Esophagus squamous epithelium (tissue), 5 donors: ENCODE measurements at places on chromosomes 11 and 22.

GRCh38 chr11:120746836-120747609 lies 235.5 kb downstream of the GRIK4 start:
- DNase-seq = no peak

- DNase-seq = no peak
Observed at GRCh38 chr11:66843776-66844495, 695 bp downstream of the RCE1 start.

- DNase-seq = no peak
Observed at GRCh38 chr22:22865311-22866072, 22.1 kb upstream of the IGLL5 start.

- DNase-seq = no peak
Observed at GRCh38 chr11:119626871-119627270, 102.1 kb downstream of the NECTIN1 start.

DNA sequence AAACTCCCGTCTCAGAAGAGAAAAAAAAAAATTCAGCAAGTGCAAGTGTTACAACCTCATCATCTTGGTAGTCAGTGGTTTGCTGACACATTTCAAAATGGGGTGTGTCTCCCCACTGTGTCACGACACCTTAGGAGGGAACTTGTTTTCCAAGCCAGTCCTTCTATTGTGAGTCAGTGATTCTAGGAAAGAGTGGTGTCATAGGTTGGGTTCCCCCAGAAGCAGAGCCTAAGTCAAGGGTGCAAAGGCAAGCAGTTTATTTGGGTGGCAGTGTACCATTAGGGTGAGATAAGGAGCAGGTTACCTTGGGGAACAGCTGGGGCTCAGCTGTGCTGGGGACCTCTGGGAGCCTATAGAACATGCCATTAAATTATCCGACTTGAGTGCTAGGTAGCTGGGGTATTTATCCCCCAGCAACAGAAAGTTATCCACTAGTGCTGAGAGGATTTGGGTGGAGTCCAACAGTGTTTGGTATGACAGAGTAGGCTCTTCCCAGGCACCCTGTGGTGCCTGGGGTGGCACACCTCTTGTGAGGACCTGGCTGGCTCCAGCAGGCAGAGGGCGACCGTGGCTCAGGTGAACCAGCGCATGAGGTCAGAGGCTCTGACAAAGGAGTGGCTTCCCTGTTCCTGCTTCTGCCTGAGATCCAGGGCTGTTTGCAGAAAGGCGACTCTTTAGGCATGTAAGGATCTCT lies 41.7 kb downstream of the KIAA1671 start:
- no peak for DNase-seq

DNA sequence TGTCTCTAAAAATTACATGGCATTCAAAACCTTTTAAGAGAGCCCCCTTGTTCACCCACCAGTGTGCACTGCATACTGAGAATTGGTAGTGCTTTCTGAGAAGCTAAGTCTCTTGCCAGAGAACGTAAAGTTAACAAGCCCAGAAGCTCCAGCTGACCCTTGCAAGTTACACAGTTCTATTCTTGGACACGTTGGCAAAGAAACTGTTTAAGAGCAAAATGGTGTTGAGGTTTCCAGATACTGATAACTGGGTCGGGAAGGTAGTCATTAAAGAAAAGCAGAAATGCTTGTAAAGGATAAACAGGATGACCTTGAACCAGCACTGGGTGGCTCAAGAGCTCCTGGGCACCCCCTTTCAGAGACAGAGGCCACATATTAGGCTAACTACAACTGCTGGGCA lies 284.8 kb downstream of the CADM1 start:
- DNase-seq = no peak

GRCh38 chr11:22449441-22449840 lies 111.3 kb downstream of the SLC17A6 start:
- no peak for DNase-seq

DNA sequence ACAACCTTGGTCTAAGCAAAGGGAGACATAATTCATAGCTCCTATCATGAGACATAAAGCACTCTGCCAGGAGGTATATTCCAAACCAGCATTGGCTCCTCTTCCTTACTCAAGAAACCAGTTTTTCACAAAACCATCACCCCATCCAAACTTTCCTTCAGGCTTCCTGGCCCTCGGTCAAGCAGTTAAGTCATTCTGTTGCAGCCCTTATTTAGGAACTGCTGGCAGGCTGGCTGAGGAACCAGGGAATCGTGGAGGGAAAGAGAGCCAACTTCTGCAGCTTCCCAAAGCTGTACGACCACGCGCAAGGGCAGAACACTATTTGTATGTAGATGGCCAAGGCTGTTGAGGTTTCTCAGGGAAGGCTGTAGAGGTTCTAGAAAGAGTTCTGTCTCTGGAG lies 680 bp downstream of the IFT46 start:
- DNase-seq = no peak

DNA sequence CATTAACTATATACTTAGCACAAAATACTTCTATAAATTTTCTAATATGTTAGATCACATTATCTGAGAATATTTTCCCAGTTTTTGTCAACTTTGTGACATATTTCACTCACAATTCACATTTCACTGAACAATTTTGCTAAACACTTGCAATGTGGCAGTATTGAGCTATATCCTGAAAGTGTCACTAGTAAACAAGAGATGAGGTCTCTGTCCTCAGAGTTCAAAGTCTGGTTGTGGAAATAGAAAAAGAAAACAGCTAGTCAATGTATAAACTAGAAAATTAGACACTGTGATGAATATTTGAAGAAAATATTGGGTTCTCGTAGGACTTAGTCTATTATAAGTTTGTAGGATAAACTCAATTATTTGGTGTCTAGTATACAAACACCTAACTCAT lies 87.4 kb upstream of the CHORDC1 start:
- DNase-seq = no peak

- no peak for DNase-seq
Observed at GRCh38 chr11:7690648-7691047, 15.6 kb downstream of the OVCH2 start.

DNA sequence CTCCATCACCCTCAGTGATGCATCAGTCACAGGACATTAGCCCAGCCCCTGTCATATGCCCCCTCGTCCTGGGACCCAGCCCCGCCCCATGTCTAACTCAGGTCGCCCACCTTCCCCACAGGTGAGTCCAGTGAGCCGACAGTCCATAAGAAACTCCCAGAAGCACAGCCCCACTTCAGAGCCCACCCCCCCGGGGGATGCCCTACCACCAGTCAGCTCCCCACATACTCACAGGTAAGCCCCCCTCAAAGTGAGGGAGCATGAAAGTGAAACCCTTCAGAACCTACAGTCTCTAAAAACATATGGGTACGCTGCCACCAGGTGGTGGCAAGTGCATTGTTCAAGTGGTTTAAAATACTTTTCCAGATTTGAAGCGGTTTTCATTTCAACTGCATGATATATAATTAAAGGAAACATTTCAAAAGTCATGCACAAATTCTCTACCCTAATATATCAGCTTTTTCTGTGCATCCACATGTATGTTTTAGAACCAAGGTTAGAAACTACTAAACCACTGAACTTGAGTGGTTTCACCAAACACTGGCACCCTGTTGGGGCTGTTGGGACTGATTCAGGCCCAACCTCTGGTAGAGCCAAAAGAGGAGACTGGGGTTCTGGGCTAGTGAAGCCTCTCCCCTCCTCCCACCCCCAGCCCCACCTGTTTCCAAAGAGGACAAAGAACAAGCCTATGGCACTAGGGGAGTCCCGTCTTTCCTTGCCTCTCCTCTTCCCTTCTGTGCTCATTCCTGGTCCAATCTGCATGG lies 17.3 kb downstream of the EPS8L2 start:
- no peak for DNase-seq

- DNase-seq = no peak
Observed at GRCh38 chr22:17980638-17981051, 43.7 kb downstream of the MICAL3 start.

DNA sequence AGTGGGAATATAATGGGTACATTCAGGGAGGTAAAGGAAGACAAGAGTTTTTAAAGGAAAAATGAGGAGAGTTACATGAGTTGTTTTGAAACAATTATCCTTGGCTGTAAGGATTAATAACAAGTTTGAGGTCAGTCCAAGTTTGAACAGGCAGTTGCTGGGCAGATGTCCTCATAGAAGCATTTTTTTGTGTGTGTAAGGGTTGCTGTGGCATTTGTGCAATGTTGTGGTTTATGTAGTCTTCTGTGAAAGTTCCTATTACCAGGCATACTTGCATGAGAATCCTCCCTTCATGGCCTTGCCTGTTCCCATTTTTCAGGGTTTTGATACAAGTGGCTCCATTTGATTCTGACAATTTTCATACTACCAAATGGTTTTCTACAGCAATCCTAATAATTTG lies 400.2 kb downstream of the KCNA4 start:
- DNase-seq = no peak

DNA sequence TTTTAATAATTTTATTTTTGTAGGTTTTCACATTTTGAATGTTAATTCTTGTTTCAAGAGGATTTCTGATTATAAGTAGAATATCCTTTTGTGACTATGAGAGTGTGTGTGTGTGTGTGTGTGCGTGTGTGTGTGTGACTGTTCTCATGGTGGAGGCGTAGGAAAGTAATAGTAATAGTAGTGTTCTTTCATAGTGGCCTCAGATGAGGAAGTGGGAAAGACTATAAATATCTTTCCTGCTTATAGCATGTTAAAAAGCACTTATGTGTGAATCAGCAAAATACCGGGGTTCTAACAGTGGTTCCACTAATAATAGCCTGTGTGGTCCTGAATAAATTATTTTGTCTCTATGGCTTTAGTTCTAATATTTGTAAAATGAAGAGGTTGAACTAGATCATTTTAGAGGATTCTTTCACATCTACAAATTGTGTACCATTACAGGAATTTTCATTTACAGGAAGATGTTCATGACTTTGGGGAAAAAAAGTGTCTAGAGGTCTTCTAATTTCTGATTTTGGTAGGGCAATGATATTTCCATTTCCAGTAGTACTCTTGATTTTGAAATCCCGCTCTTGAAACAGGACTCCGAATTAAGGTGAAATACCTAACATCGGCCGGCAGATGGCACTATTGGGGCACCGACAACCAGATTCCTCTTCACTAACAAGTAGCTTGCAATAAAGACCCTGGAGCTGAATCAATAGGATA lies 29.9 kb upstream of the OR10G7 start:
- DNase-seq = no peak

DNA sequence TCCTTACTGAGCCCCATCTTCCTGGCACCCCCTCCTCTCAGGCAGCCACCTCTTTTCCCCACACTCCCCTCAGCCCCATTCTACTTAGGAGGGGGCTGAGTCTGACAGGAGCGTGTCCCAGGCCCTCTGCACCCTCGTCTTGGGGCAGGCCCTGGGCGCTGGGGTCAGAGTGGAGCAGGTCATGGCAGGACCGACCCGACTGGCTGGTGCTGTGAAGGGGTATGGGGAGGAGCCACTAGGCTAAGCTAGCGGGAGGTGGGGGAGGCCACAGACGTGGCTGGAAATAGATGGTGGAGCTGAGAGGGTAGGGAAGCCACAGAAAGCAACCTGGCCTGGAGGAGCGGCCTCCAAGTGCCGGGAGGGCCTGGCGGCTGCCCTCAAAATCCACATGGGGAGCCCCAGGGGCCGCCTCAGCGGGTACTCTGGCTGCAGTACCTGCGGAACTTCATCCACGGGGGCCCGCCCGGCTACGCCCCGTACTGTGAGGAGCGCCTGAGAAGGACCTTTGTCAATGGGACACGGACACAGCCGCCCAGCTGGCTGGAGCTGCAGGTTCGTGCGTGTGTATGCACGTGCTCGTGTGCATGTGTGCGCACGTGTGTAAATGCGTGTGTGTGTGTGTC lies 61.7 kb downstream of the MYO7A start:
- no peak for DNase-seq

GRCh38 chr11:129705341-129705740 lies 110.3 kb upstream of the TMEM45B start:
- DNase-seq = no peak

- no peak for DNase-seq
Observed at GRCh38 chr11:112481893-112482292, 221.2 kb upstream of the PLET1 start.
